Heart right ventricle (tissue), 16 donors: ENCODE measurements at places on chromosomes 4 and X. TPM values are rescaled to one million over a fixed set of nuclear protein-coding genes. Genes with fewer than 3 reads are reported as not detected.

DNA sequence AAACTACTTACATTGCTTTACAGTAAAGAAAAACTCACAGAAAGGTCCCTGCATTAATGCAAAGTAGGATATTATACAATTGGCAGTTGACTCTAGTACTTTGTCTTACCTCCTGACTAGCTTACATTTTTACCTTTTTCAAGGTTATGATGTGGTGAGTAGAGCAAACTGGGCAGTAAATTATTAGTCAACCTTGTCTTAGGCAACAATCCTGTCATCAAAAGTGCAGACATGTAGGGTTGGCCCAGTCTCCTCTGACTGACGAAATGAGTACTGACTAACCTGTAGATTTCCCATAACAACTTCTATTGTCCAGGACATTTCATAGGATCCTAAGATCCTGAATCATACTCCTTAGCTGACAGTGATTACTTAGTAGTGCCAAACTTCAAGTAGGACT is 142.0 kb upstream of the NUDT6 start:
- no peak for DNase-seq

DNA sequence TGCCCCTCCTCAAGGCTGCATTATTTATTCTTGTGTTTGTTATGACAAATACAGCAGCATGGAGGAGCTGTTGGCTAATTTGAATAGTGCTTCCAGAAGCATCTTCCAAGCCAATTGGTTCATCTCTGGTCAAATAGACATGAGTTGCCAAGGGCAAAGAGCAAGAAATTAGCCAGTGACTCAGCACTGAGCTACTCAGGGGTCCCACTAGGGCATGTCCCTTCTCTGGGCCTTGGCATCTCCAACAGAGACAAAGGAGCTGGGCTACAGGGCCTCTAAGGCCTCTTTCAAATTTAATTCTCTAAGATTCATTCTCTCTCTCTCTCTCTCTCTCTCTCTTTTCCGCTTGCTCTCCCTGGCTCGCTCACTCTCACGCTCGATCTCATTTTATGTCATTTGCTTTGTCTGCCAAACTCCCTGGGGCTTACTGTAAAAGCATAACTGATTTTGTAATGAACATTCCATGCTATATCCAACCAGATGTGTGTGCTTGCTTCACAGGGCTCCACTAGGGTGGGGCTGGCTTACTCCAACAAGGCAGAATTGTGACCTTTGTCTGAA is 86.7 kb upstream of the MAGEA4 start:
- no peak for DNase-seq

DNA sequence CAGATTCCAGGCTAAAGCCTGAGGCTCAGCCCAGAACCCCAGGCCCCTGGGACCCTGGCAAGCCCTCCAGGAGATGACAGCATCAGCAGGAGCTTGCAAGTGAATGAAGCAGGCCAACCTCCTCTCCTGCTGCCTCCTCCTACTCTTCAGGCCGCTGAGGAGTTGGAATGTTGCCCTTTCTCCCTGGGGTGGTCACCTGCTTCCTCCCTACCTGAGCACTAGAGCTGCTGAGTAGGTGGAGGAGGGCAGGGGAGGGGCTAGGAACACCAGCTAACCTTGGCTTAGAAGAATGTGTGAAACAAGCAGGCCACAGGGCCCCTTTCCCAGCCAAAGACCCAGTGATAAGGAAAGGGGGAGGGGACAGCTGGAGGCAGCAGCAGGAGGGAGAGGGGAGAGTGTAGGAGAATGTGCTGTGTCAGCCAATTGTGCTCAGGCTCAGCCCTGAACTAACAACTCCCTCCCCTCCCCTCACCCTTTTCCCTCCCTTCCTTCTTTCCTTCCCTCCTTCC is 58.0 kb downstream of the PJA1 start:
- DNase-seq: no peak

DNA sequence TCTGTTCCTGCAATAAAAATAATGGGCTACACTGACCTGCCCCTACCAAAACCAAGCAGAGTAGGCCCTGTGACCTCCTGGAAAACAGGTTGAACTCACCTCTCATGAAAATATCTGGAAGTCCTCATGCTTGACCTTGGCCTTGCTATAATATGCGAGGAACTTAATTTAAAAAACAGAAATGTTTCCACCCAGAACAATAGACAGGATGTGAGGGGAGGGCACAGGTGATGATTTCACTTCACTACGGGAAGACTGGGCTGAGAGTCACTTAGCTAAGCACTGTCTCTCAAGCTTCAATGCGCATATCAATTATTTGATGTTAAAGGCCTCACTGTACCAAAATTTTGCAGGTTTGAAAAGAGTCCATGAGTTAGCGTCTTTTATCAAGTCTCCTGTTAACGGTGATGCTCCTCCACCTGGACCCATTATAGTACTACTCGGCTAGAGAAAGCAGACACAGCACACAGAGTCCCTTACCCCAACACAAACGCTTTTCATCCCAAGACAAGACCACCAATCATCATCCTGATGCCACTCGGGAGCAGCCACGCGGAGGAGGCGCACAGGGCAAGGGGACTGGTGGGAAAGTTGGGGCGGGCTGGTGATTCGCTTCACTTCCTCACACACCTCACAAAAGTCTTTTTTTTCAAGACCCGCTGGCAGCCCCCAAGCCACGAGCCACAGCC is 25.9 kb downstream of the ZNF721 start:
- DNase-seq: no peak

DNA sequence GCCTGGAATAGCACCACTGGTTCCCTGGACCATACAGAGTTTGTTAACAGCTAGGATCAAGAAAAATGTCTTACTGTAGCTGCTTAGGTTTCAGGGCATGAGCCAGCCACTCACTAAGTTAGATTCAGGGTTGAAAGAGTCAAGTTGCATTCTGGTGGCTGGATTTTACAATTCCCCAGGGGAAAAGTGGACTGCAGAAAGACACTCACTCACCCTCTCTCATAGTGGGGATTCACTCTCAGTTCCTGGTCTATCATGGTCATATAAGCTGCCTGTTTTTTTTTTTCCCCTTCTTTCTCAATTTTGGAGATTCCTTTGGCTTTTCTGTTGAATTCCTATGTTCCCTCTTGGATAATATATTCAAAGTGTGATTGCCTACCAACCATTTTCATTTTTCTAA is 744.2 kb upstream of the GRIA3 start:
- DNase-seq: no peak

DNA sequence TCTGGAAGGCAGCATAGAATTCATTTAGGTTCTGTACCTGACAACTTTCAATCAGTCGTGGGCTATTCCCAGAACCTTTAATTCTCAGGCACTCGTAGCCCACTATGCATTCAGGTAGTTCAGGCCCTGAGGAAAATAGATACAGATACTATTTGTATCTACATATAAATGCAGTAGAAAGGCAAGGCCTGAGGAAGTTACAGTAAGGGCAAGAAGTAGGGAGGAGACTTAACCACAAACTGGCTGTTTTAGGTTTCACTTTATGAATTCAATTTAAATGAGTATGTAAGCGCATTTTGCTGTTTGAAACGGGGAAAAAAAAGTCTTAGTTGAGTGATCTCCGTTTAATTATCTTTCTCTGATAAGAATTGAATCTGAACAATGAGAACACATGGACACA is 529.4 kb upstream of the ATOH1 start:
- DNase-seq: no peak

- no peak for DNase-seq
These were observed 26.6 kb upstream of the SNCA start for GRCh38 chr4:89863533-89863932.

- DNase-seq: no peak
These were observed 260.8 kb downstream of the QDPR start for GRCh38 chr4:17251101-17251500.

- DNase-seq: no peak
These were observed 133.4 kb downstream of the OPHN1 start for GRCh38 chrX:68299898-68300297.

DNA sequence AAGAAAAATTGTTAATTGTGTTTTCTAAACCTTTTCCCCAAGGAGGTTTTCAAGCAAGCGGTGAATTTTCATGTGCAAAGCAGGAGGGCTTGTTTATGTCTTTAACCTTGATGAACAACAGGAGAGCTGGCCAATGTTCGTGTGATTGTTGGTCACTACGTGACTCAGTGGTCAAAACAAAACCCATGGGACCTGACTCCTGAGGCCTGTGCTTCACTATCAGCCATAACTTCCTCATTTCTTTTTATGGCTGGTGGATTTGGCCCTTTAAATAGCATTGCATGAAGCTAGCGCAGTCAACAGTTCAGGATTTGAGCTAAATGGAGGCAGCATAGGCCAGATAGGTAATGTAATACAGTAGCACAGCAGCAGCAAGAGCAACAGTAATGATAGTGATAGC is 80.5 kb downstream of the MID1IP1 start:
- no peak for DNase-seq

DNA sequence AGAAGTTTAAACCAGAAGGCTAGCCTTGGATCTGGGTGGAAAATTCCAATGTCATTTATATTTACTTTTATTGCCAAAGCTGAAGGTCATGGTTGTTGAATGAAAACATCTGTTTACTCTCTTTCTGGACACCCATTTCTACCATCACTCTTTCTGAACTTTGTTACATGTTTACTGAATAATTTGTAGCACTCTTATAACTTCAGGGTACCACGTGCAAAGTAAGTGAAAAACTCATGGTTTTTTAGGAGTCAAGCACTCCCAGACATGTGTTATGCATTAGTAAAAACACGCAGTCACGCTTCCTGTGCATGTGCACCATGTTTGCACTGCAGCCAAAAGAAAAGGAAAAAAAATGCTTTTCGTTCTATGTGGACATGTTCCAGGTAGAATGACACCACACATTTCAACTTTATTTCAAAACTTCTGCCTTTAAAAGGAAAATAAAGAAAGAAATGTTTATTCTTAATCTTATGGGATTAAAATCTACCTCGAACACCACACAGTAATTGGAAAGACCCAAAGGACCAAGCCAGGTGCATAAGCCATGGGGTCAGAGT is 31.4 kb upstream of the ADH1C start:
- no peak for DNase-seq

DNA sequence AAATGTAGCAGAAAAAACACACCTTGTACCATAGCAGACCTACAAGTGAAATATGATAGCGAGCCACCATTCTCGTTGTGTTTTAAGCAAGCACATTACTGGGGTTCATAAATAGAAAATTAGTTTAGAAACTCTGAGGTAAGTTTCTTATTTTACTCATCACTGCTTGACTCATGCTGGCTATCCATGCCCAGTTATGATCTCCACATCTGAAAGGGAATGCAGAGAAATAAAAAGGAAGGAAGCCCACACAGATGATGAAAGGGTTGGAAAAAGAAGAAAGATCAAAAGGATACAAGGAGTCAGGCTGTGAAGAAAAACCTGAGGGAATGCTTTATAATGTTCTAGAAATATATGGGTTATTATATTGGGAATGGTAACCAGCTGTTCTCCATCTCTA is 54.5 kb downstream of the CAMK2D start:
- no peak for DNase-seq

DNA sequence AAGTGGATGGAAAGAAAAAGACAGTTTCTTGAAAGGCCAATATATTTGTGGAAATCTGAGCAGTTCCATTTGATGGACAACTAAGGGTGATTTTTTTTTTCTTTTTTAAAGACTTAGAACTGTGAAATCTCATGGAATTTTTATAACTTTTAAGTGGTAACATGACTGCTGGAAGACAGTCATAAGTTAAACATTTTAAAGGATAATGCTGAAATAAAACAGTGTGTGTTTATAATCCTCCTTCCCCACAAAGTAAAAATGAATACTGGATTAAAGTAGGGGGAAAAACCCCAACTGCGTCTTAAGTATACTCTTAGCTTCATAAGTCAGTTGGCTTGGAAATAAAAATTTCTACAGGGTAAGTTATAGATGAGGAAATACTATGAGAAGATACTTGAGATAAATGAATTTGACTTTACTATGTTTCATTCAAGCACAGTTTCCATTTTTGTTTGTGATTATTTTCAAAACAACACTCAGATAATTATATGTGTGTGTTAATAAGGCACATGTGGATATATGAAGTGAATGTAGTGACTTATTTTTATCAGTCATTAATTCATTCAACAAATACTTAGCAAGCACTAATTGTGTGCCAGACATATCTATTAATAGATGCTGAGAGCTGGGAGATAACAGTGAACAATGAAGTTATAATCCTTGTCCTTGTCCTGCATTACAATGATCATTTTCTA is 129.2 kb upstream of the ETNPPL start:
- DNase-seq: no peak

DNA sequence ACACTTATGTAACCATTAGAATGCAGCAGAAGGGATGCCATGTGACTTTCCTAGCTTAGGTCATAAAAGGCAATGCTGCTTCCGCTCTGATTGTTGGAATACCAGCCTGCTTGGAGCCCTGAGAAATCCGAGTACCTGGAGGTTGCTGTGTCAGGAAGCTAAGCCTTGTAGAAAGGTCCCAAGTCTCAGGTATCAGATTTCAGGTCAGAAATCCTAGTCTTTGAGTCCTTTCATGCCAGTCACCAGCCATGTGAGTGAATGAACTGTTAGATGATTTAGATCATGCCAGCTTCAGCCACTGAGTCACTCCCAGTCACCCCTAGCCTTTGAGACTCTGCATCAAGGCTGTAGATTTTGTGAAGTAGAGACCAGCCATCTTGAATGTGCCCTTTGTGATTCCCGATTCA is 23.5 kb downstream of the RAP1GDS1 start:
- no peak for DNase-seq

- DNase-seq: peak; percentile 33
These were observed 49.6 kb downstream of the SMAD1 start for GRCh38 chr4:145531223-145531622.

DNA sequence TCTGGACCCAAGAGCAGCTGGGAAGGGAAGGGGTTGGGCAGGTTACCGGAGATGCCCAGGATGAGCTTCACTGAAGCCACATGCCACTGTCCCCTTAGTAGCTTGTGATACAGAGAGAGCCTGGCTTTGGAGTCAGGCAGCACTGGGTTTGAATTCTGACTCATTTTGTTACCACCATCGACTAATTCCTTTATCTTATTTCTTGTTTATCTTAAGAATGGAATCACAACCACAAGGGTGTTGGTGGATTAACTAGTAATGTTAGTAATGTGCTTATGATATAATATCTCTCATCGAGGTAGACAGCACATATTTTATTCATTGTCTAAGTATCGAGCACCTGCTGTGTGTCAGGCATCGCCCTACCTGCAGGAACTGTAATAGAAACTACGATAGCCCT is 17.7 kb upstream of the STX18 start:
- no peak for DNase-seq

- no peak for DNase-seq
These were observed 239.1 kb downstream of the ASMT start for GRCh38 chrX:1853916-1854315.

The XAGE2 gene
- not detected for total RNA-seq

The MRFAP1L1 gene
- total RNA-seq: 40.2 TPM

The CXCL11 gene
- not detected for total RNA-seq

The GPM6B gene
- 2.5 TPM for total RNA-seq

The PHOX2B gene
- not detected for total RNA-seq

The SSX2 gene
- not detected for total RNA-seq

The ASB12 gene
- 2.2 TPM for total RNA-seq

The SOX3 gene
- total RNA-seq: not detected

The CSAG2 gene
- total RNA-seq: not detected

The NMU gene
- total RNA-seq: not detected

The TMLHE gene
- total RNA-seq: 45.1 TPM

The BTC gene
- total RNA-seq: not detected
